ENCODE measurements at places on chromosomes 16 and 17. TPM values are rescaled to one million over a fixed set of nuclear protein-coding genes. Genes with fewer than 3 reads are reported as not detected.

GRCh38 chr17:80316927-80317705, 56.5 kb downstream of the RNF213 start:
- no peak for DNase-seq

DNA sequence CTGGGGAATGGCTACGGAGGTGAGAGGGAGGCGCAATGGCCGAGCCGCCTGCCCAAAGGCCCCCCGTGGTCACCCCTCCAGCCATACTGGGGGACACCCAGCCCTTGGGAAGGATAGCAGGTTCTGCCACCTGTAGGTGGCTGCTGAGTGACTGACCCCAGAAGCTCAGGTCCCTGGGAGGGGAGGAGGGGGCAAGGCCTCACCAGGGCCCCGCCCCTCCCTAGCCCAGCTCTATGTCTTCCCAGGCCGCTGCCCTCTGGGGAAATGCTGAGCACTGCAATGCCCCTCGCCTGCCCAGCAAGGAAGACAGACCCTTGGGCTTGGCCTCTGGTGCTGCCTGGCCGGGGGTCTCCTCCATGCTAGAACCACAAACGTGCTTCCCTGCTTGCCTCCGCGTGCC, 11.4 kb upstream of the CLDN9 start:
- no peak for DNase-seq

KCNJ18 gene
- polyA plus RNA-seq: not detected

DNA sequence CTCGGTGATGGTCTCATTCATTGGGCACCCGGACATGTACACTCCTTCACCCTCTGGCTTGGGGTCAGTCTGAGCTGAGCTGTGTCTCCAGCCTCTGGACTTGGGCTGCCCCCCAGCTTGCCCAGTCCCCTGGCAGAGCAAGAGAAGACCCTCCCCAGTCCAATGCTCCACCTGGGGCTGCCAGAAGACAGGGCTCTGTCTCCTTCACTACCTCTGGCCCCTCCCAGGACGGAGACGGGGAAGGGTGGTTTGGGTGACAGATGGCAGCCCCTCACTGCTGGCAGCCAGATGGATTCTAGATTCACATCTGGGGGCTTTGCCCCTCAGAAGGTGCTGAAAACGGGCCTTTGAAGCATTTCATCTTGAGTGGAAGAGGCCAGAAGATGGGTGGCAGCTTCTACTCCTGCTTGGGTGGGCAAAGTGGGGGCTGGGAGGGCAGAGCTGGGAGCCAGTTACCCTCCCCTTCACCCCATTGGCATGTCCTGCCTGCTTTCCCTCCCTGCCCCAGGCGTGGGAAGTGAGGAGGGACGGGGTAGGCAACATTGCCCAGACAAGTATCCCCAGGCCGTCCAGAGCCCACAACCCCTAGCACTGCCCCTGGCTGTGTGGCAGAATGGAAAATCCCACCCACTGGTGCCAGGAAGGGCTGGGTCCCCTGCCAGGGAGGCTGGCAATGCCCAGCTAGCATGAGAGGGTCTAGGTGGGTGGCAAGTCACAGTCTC, 13.9 kb downstream of the NGFR start:
- DNase-seq: no peak

GRCh38 chr17:9802294-9802693, 10.9 kb upstream of the DHRS7C start:
- no peak for DNase-seq

DNA sequence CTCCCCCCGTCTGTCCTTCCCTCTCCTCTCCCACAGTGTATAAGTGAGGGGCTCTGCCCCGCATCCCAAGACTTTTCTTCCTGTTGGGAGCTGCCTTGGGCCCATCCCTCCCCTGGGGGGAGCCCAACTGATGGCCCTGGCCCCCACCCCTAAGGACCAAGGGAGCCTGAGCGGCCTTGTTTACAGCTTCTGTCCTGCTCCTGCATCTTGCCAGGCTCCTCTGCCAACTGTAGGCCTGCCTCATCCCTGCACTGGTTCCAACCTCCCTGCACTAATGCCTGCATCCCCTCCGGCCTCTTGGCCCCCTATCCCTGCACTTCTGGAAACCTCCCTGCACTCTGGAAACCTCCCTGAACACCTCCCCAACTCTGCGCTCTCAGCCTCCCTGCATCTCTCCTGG, 1.4 kb upstream of the PAGR1 start:
- DNase-seq: no peak

SYT17 gene
- 9.6 TPM for polyA plus RNA-seq

- DNase-seq: no peak
Observed at GRCh38 chr16:66741169-66741900, 10.1 kb downstream of the DYNC1LI2 start.

Measured in left renal pelvis (tissue), 4 donors.